ENCODE measurements at places on chromosomes 12 and 14.

- no peak for DNase-seq
Observed at GRCh38 chr14:55760789-55761566, 181.0 kb downstream of the KTN1 start.

GRCh38 chr12:54993181-54993835 is 8.7 kb upstream of the TESPA1 start:
- no peak for DNase-seq

DNA sequence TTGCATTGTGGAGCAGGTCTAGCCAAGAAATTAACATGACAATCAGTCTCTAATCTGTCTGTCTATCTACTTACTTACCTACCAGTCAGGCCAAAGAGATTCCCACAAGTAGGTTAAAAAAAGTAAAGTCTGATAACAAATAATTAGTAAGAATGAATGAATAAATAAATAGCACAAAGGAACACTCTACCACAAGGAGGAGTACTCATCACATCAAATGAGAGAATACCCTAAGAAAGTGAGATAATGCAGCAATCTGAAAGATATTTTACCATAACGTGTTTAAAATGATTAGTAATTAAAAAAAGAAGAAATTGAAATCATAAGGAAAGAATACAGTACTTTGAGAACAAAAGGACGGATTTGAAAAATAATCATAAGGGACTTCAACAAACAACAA is 187.2 kb downstream of the SYNE2 start:
- DNase-seq: no peak

- DNase-seq: no peak
Observed at GRCh38 chr12:76945867-76946266, 67.0 kb upstream of the CSRP2 start.

DNA sequence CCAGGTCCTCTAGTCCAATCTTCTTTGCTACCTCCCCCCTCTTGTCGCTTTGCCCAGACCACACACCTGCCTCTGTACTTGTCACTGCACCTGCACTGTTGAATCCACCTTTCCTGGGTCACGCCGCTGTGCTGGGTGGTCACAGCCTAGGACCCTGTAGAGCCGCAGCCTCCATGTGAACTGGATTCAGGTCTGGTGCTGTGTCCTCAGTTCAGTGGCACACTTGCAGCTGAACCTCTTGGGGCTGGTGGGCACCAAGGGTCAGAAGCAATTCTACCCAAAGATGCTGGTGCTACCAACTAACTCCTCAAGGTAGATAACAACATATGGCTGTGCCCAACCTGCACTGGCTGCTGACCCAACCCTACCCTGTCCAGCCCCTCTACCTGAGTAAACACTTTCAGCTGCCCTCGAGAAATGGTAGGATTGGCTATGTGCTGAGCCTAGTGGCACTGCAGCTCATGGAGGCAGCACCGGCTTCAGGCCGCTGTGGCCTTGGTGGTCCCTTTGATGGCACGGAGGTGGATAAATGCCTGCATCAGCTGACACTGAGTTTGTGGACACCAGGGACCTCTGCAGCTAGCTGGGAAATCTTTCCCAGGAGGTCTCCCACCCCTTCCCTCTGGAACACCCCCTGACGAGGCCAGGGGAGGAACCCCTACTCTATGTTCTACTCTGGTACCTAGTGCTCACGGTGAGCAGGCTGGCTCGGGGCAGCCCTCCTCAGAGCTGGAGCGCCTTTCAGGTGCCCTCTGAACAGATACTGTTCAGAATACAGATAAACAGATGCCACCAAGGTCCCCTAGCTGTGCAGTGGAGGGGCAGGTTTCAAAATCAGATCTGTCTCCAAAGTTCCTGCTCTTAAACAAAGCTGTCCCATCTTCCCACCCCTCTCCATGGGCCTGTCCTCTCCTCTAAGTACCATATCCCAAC is 14.3 kb downstream of the AGAP2 start:
- no peak for DNase-seq

GRCh38 chr12:95218150-95219133 is 835 bp downstream of the VEZT start:
- no peak for DNase-seq

Measured in psoas muscle (tissue), 8 donors.